ENCODE measurements at places on chromosomes 16 and 17. TPM values are rescaled to one million over a fixed set of nuclear protein-coding genes. Genes with fewer than 3 reads are reported as not detected.

The ENKD1 gene
- 29.6 TPM for total RNA-seq

The SCIMP gene
- 1.9 TPM for total RNA-seq

The ACBD4 gene
- total RNA-seq = 23.0 TPM

The SOST gene
- total RNA-seq = not detected

The EVPLL gene
- not detected for total RNA-seq

The PRSS21 gene
- total RNA-seq = not detected

The USP31 gene
- 29.6 TPM for total RNA-seq

The SLC16A6 gene
- 0.67 TPM for total RNA-seq

The DNAAF1 gene
- not detected for total RNA-seq

The TMEM238L gene
- not detected for total RNA-seq

The WNT9B gene
- not detected for total RNA-seq

The FSCN2 gene
- 0.94 TPM for total RNA-seq

DNA sequence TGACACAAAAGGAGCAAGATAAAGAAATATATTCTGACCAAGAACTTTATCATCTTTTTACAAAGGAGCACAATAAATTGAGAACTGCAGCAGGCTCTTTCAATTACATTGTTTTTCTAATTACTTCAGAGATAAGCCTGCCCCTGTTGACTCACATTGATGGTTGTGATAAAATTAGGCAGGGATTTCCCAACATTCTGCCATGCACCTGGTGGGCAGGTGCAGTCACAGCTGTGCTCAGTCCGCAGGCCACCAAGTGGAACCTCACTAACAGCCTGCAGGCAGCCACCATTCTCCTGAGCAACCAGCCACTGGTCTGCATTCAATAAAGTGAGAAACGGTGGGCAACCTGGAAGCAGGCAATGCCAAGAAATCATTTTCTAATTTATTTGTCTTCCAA lies 5.1 kb downstream of the FANCA start:
- H3K4me3 ChIP-seq = no peak overlapping the region
- peaks cover 18% of the 10 kb centered on the region for H3K27me3 ChIP-seq
- ATAC-seq = no peak
- peaks cover 9% of the 10 kb centered on the region for H3K4me1 ChIP-seq
- no peak overlapping the region for H3K27ac ChIP-seq

DNA sequence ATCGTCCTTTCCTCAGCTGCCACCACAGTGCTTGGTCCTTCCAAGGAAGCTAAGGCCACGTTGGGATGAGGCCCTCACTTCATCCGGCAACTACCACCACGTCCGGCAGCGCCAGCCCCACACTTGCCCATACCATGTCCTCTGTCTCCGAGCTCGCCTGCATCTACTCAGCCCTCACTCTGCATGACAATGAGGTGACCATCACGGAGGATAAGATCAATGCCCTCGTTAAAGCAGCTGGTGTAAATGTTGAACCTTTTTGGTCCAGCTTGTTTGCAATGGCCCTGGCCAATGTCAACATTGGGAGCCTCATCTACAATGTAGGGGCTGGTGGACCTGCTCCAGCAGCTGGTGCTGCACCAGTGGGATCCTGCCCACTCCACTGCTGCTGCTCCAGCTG lies 44.9 kb downstream of the TTC19 start:
- peaks cover 7% of the 10 kb centered on the region for H3K36me3 ChIP-seq
- no peak for ATAC-seq
- no peak overlapping the region for H3K27ac ChIP-seq
- no peaks in the 10 kb centered on the region for H3K27me3 ChIP-seq
- H3K4me1 ChIP-seq = no peaks in the 10 kb centered on the region

DNA sequence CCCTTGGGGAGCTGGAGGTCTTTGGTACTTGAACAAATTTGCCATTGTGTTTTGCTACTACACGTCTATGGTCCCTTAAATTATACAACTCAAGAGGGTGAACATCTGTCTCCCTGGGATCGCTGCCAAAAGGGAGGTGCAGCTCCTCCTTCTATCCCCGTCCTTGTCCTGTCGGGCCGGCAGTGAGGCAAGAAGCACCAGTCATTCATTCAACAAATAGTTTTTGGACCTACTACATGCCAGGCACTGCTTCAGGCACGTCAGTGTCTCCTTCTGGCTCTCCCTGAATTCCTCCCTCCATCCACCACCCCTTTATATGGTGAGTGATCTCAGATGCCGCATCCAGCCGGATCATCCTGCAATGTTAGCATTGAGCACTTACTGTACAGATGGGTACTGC lies 2.2 kb upstream of the RPL38 start:
- H3K27me3 ChIP-seq = peaks cover 67% of the 10 kb centered on the region
- no peak overlapping the region for H3K27ac ChIP-seq
- peaks cover 16% of the 10 kb centered on the region for H3K4me1 ChIP-seq
- no peak overlapping the region for H3K4me3 ChIP-seq
- no peak for ATAC-seq

- no peak overlapping the region for H3K27ac ChIP-seq
- no peaks in the 10 kb centered on the region for H3K27me3 ChIP-seq
- ATAC-seq = no peak
- H3K36me3 ChIP-seq = no peaks in the 10 kb centered on the region
- H3K4me3 ChIP-seq = no peak overlapping the region
- H3K4me1 ChIP-seq = peaks cover 40% of the 10 kb centered on the region
These were observed 6.8 kb downstream of the PPP4C start for GRCh38 chr16:30082545-30083090.

DNA sequence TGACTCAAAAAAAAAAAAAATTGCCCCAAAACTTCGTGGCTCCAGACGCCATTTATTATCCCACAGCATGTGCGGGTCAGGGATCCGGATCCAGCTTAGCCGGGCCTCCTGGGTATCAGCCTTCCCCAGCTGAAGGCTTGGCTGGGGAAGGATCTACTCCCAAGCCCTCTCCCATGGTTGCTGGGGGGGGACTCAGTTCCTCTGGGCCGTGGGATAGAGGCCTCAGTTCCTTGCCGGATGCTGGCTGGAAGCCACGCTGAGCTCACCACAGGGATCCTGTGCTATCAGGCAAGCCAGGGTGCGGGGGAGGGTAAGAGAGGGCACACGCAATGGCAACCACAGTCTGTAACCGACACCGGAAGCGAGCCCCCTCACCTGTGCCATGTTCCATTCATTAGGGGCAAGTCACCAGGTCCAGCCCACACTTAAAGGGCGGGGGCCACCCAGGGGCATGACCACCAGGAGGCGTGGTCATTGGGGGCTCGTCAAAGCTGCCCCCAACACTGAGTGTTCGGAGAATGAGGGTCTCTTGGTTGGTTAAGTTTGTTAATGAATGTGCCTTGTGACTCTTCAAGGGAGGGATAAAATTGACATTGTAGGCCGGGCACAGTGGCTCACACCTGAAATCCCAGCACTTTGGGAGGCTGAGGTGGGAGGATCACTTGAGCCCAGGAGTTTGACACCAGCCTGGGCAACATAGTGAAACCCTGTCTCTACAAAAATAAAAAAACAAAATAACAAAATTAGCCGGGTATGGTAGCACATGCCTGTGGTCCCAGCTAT lies 210.0 kb upstream of the GSE1 start:
- no peak overlapping the region for H3K27ac ChIP-seq
- H3K4me3 ChIP-seq = no peak overlapping the region
- no peaks in the 10 kb centered on the region for H3K27me3 ChIP-seq
- H3K4me1 ChIP-seq = no peaks in the 10 kb centered on the region
- H3K36me3 ChIP-seq = no peaks in the 10 kb centered on the region

- ATAC-seq = peak; percentile 4
- peak overlapping the region; percentile 38 for H3K4me3 ChIP-seq
- H3K4me1 ChIP-seq = no peaks in the 10 kb centered on the region
- H3K36me3 ChIP-seq = no peaks in the 10 kb centered on the region
- H3K27ac ChIP-seq = peak overlapping the region; percentile 85
- H3K27me3 ChIP-seq = no peaks in the 10 kb centered on the region
These were observed 33.7 kb downstream of the DDX19A start for GRCh38 chr16:70380248-70380918.

- H3K36me3 ChIP-seq = peaks cover 18% of the 10 kb centered on the region
- H3K27ac ChIP-seq = peak overlapping the region; percentile 68
- no peak overlapping the region for H3K4me3 ChIP-seq
- no peak for ATAC-seq
- H3K27me3 ChIP-seq = no peaks in the 10 kb centered on the region
- peaks cover 11% of the 10 kb centered on the region for H3K4me1 ChIP-seq
These were observed 9.0 kb downstream of the ZDHHC1 start for GRCh38 chr16:67407176-67407787.

DNA sequence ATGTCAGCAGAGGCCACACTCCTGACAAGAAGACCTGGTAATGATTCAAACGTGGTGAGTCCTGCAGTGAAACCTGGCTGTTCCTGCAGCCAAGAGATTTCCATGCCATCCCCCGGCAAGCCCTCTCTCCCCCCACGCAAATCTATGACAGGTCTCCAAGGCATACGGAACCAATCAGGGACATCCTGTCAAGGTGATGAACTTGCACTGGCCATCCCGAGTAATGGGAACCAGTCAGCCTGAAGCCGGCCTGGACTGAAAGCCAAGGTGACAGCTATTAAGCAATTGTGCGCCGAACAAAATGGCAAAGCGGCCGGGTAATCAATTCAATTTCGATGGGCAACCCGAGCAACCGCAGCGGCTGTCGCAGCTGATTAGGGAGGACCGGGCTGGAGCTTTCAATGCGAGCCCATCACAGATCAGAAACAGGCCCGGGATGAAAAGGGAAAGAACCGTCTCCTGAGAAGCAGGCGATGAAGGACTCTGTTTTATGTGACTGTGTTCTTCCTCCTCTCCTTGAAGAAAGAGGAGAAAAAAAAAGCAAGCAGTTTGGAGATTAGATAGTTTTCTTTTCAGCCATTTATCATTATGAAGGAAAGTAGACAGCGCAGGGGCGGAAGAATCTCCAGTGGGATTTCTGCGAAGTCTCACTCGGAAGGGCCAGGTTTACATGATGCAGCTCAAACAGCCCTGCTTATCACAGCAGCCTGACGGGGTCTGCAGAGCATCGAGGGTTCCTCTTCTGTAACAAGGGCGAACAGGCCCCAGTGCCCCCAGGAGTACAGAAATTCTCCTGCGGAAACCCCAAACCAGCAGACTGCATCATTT lies 35.2 kb downstream of the TBX4 start:
- H3K27me3 ChIP-seq = no peaks in the 10 kb centered on the region
- no peak overlapping the region for H3K27ac ChIP-seq
- H3K4me1 ChIP-seq = no peaks in the 10 kb centered on the region
- no peak for ATAC-seq
- H3K4me3 ChIP-seq = no peak overlapping the region
- no peaks in the 10 kb centered on the region for H3K36me3 ChIP-seq

DNA sequence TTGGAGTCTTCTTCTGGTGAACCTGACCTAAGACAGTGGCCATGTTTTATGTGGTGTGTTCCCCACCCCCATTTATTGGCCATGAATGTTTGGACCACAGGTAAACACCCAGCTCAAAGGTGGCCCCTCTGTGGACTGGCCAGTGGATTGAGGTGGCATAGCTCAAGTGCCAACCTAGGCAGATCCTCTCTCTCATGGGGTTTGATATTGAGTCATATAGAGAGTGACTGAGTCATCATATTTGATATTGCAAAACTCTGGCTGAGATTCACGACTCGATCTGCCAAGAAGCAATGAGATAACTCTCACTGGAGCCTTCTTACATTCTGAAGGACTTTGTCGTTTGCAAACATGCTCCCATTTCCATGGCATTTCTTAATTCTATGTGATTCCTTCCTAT lies 10.5 kb upstream of the TEKT3 start:
- peaks cover 3% of the 10 kb centered on the region for H3K4me1 ChIP-seq
- H3K27ac ChIP-seq = peak overlapping the region; percentile 74
- no peaks in the 10 kb centered on the region for H3K36me3 ChIP-seq
- H3K4me3 ChIP-seq = no peak overlapping the region
- H3K27me3 ChIP-seq = no peaks in the 10 kb centered on the region

GRCh38 chr16:78001451-78002025 lies 20.8 kb upstream of the CLEC3A start:
- H3K36me3 ChIP-seq = no peaks in the 10 kb centered on the region
- ATAC-seq = no peak
- H3K4me1 ChIP-seq = no peaks in the 10 kb centered on the region
- H3K27ac ChIP-seq = no peak overlapping the region
- no peak overlapping the region for H3K4me3 ChIP-seq
- peaks cover 6% of the 10 kb centered on the region for H3K27me3 ChIP-seq

GRCh38 chr16:9153502-9153864 lies 62.0 kb downstream of the HAPSTR1 start:
- peaks cover 36% of the 10 kb centered on the region for H3K27me3 ChIP-seq
- no peak for ATAC-seq
- H3K27ac ChIP-seq = no peak overlapping the region
- H3K4me1 ChIP-seq = no peaks in the 10 kb centered on the region
- no peak overlapping the region for H3K4me3 ChIP-seq
- no peaks in the 10 kb centered on the region for H3K36me3 ChIP-seq

- no peaks in the 10 kb centered on the region for H3K4me1 ChIP-seq
- no peak for ATAC-seq
- H3K36me3 ChIP-seq = no peaks in the 10 kb centered on the region
These were observed 47.6 kb downstream of the AKAP1 start for GRCh38 chr17:57132663-57133062.

DNA sequence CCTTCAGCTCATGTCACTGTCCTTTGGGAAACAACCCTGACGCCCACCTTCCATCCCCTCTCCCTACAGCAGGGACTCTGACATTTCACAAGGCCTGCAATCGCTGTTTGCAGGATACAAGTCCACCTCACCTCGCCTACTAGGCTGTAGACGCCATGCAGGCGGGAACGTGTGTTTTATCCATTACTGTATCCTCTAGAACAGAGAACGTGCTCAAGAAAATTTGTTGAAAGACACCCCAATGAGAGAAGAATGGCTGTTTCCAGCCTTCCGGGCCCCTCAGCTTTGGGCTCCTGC lies 1.5 kb upstream of the TTYH2 start:
- no peak for ATAC-seq
- H3K4me1 ChIP-seq = peaks cover 38% of the 10 kb centered on the region
- H3K4me3 ChIP-seq = peak overlapping the region; percentile 49
- no peak overlapping the region for H3K27ac ChIP-seq
- no peaks in the 10 kb centered on the region for H3K36me3 ChIP-seq
- H3K27me3 ChIP-seq = no peaks in the 10 kb centered on the region

GRCh38 chr17:31674305-31674704 lies 184.7 kb downstream of the COPRS start:
- H3K27ac ChIP-seq = no peak overlapping the region
- ATAC-seq = no peak
- no peaks in the 10 kb centered on the region for H3K4me1 ChIP-seq
- no peak overlapping the region for H3K4me3 ChIP-seq
- no peaks in the 10 kb centered on the region for H3K27me3 ChIP-seq
- no peaks in the 10 kb centered on the region for H3K36me3 ChIP-seq

GRCh38 chr17:48068491-48068961 lies 20.4 kb downstream of the NFE2L1 start:
- ATAC-seq = no peak
- H3K4me1 ChIP-seq = peaks cover 43% of the 10 kb centered on the region
- H3K27me3 ChIP-seq = no peaks in the 10 kb centered on the region
- H3K36me3 ChIP-seq = peaks cover 97% of the 10 kb centered on the region
- H3K4me3 ChIP-seq = no peak overlapping the region
- H3K27ac ChIP-seq = no peak overlapping the region

DNA sequence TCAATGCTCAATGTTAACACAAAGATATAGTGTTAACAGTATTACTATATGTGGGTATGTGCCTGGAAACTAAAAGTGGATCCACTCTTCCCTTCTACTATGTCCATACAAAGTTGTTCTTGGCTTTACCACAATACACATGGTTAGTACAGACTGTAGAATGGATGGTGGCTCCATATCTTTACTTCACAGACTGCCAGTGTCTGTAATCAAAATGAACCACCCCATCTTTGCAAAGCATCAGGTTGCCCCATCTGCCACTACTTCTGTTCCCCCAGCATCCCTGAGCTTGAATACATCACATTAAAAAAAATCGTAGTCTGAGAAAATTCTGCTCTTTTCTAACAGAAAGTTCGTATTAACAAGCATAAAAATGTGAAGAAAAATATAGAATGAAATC lies 30.0 kb downstream of the USP32 start:
- H3K27me3 ChIP-seq = no peaks in the 10 kb centered on the region
- no peak for ATAC-seq
- H3K4me1 ChIP-seq = no peaks in the 10 kb centered on the region

Measured in gastroesophageal sphincter (tissue), 4 donors.